GM12891 (cell line): ENCODE measurements at places on chromosomes 16 and 17.

- DNase-seq: no peak
These were observed 4.1 kb downstream of the MAP3K14 start for GRCh38 chr17:45312477-45313420.

DNA sequence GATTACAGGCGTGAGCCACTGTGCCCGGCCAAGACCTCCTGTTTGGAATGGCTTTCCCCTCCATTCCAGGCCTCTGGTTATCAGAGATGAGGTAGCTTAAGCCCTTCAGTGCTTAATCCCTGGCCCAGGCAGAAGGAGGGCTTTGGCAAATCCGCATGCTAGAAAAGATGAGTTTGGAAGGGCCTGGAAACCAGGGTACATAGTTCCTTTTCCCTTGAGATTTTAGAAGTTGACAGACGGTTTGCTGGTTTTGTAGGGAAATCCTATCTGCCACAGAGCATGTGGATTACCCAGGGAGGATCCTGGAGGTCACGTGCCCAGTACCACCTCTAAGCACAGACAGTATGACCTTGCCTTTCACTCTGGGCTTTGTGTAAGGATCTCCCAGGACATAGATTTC is 114.7 kb upstream of the CACNG3 start:
- no peak for DNase-seq

DNA sequence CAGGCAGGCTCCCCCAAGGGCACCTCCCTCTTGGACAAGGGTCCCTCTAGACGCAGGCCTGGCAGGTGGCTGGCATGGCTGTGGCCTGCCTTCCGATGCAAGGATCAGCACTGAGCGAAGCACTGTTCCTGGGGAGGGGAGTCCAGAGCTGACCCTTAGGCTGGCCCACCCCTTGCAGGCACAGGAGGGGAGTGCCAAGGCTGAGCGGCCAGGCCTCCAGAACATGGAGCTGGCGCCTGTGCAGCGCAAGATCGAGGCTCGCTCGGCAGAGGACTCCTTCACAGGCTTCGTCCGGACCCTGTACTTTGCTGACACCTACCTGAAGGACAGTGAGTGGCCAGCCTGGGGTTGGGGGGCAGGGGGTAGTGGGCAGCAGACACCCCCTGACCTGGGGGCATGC is 16.8 kb upstream of the MYO15B start:
- no peak for DNase-seq

DNA sequence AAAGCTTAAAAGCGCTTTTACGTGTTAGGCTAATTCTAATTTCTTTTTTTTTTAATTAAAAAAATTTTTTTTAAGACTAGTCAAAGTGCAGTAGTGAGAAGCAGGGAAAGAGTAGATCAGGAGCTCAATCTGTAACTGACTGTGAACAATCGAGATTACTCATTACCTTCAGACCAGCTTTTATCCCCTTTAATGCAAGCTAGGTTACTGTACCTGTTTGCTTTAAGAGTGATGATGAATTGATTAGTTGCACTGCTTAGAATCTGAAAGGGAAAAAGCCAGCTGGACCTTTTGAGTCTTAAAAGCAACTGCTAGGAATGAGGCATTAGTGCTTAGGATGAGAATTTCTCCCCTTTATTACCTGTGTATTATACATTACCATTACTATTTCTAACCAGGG is 19.0 kb downstream of the PSMD11 start:
- no peak for DNase-seq

GRCh38 chr17:73419881-73420280 is 108.1 kb upstream of the CDC42EP4 start:
- no peak for DNase-seq

GRCh38 chr16:69563605-69564580 is 1.9 kb upstream of the NFAT5 start:
- no peak for DNase-seq

DNA sequence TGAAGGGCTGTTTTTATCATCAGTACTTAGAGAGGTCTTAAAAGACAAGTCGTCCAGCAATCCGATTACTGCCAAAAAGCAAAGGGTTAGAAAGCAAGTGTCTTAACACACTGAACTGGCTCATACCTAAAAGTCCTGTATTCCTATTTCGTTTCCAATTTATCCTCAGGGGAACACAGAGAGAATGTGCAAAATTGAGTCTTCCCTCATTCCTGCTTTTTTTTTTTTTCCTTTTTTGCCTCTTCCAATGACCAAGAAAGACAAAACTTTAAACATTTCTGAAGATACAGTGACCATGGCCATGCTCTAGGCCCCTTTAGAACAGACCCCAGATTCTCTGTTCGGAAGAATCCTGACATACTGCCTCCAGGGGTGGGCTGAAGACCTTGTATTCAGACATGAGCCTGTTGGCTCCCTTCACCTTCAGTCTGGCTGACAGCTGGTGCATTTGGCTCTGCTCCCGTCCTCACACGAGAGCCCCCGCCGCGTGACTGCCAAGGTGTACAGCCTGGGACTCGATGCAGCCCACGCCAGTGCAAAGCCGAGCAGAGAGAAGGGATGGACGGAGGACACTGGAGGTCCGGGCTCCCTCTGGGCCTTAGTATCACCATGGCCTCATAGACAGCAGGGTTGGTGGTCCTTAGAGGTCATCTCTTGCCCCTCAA is 47.0 kb downstream of the COTL1 start:
- no peak for DNase-seq

- DNase-seq: no peak
These were observed 1515.1 kb downstream of the CDH11 start for GRCh38 chr16:63606778-63607177.

DNA sequence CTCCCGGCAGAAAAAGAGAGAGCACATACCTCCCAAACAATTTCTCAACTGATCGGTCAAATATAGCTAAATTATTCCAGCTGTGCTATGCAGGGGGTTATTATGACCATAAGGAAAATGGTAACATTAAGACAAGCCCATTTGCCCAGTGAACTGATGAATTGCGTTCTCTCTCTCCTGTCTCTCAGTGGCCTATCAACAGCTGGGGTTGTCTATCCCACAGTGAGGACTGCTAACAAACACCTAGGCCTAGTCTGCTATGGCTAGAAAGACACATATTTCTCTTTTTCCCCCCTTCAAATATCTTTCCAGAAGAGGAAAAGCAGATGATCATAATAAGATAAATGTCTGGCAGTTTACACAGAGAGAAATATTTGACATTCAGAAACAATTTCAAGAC is 263.8 kb upstream of the ELAC2 start:
- DNase-seq: no peak

- DNase-seq: no peak
These were observed 7.7 kb upstream of the DHRS13 start for GRCh38 chr17:28910534-28910933.

GRCh38 chr17:63494300-63494928 is 17.6 kb downstream of the ACE start:
- no peak for DNase-seq

GRCh38 chr17:2125013-2125535 is 70.2 kb downstream of the HIC1 start:
- no peak for DNase-seq

DNA sequence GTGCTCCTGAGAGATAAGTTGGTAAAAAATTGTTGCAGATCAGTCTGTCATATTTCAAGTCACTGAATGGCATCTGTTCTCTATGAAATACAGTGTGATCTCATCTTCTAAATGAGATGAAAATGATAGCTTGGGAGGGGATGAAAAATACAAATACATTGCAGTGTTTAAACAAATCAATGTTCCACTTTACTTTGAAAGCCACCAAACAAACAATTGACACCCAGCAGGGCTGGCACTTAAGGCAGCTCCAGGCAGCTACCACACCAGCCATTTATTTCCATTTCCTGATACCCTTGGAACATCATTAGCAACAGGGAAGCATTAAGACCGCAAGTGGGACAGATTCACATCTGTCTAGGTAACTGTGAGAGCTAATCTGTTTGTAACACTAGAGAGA is 827.6 kb upstream of the KIF2B start:
- no peak for DNase-seq

- DNase-seq: no peak
These were observed 5.0 kb downstream of the GTF3C1 start for GRCh38 chr16:27544671-27545070.

GRCh38 chr17:80516171-80516932 is 28.3 kb upstream of the RPTOR start:
- DNase-seq: no peak

DNA sequence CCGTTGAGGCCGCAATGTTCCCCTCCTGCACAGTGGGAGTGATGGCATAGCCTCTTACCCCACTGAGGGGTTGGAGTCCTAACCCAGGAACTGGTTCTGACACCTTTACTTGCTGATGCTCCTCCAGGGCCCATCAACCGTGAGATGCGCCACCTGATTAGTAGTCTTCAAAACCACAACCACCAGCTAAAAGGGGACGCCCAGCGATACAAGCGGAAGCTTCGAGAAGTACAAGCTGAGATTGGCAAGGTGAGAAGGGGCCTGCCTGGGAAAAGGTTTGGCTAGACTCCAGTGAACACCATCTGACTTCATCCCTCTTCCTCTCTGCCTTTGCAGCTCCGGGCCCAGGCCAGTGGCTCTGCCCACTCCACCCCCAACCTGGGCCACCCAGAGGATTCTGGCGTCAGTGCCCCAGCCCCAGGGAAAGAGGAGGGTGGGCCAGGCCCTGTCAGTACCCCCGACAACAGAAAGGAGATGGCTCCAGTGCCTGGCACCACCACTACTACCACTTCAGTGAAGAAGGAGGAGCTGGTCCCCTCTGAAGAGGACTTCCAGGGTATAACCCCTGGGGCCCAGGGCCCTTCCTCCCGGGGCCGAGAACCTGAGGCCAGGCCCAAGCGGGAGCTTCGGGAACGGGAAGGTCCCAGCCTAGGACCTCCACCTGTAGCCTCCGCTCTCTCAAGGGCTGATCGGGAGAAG is 5.8 kb downstream of the RNF40 start:
- no peak for DNase-seq

- DNase-seq: no peak
These were observed 124.2 kb downstream of the PARN start for GRCh38 chr16:14505846-14506245.

DNA sequence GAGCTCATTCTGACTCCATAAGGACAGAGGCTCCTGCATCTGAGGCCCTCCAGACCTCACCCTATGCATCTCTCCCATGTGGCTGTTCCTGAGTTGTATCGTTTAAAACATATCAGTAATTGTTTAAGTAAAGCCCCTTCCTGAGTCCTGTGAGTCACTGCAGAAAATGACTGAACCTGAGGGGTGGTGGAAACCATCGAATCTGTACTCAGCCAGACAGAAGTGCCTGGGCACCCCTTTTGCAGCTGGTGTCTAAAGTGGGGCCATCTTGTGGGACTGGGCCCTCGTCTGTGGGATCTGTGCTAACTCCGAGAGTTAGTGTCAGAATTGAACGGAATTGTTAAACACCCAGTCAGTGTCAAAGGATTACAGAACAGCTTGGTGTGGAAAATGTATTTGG is 25.4 kb downstream of the CMTM3 start:
- no peak for DNase-seq

DNA sequence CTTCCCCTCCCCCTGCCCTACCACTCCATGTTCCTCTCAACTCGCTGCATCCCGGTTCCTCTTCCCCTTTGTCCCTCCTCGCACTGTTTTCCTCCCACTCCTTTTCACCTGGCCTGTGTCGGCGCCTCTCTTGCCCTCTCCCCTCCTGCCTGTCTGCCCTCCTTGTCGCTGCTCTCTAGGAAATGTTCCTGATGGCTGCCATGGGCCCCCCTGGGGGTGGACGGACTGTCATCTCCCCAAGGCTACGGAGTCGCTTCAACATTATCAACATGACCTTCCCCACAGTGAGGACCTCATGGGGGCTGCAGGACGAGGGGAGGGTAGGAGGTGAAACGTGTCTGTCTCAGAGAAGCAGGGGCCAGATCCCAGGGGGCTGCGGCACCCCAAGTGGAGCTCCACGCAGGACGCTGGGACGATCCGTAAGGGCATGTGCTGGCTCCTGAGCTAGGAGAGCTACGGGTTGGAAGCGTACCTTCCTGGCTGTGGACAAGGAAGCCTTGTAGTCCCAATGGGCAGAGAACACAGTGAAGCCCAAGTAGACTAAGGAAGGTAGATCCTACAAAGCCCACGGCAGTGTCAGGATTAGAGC is 39.8 kb upstream of the KDM6B start:
- DNase-seq: no peak

DNA sequence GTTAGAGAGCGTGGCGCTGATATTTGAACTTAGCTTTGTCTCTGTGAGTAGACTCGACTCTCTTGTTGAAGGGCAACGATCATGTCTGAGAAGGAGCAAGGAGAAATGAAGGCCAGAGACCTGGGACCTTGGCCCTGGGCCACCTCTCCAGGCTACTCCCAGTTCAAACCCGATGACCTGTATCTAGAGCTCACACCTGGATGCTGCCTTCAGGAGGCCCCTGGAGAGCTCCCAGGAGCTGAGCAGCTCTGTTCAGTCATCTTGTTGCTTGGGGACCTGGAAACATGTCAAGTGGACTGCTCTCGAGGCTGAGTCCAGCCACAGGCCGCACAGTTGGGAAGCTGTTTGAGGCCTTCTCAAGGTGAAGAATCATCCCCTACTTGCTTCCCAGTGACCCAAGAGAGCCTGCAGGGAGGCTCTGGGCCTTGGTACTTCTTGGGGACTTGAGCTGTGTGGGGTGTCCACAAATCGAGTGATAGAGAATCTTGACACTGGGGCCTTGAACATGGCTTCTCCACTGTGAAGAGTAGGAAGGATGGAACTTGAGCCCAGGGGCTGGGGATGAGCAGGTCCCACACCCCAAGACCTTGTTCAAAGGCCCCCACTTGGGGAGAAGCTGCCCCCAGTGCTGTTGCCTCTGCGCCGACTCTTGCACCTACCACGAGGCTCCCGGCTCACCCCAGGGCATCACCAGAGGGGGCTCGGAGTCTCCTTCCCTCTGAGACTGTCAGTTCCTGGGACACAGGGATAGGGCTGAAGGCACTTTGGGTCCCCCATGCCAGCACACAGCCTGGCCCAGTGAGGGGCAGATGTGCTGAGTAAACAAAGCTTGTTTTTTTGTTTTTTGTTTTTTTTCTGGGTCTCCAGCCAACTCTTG is 112.1 kb downstream of the IRX5 start:
- no peak for DNase-seq

GRCh38 chr17:46144246-46144645 is 49.0 kb downstream of the KANSL1 start:
- no peak for DNase-seq

GRCh38 chr17:80937462-80938381 is 53.9 kb upstream of the CHMP6 start:
- DNase-seq: no peak

- no peak for DNase-seq
These were observed 31.0 kb downstream of the ZNRF1 start for GRCh38 chr16:75029854-75030253.

- no peak for DNase-seq
These were observed 76.1 kb downstream of the MPRIP start for GRCh38 chr17:17118399-17118798.

GRCh38 chr16:88754912-88755744 is 29.9 kb downstream of the PIEZO1 start:
- no peak for DNase-seq

- no peak for DNase-seq
These were observed 98.6 kb downstream of the USP22 start for GRCh38 chr17:20944014-20944865.

DNA sequence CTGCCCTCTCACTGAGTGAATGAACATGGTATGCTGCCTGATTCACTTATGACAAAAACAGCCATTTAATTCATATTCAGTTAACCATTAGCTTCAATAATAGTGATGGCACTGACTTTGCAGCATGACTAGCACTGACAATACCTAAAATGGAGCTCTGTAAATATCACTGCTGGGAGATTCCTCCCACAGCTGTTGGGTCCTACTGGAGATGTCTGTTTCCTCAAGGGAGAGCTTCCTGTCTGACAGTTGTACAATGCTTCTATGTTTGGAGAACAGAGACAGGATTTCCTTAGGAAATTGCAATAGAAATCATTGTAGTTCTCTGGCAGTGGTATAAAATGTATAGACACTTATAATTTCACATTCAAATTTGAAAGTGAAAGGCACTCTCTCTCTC is 695.9 kb upstream of the CDH8 start:
- DNase-seq: no peak

GRCh38 chr17:81076141-81076679 is 41.3 kb downstream of the BAIAP2 start:
- no peak for DNase-seq
